Stimulated activated CD8-positive, alpha-beta memory T cell treated with anti-CD3 and anti-CD28 coated beads, Interleukin-4, amount 100 ng/mL, for 1 hour (primary cell): ENCODE measurements at places on chromosomes 2 and 18.

DNA sequence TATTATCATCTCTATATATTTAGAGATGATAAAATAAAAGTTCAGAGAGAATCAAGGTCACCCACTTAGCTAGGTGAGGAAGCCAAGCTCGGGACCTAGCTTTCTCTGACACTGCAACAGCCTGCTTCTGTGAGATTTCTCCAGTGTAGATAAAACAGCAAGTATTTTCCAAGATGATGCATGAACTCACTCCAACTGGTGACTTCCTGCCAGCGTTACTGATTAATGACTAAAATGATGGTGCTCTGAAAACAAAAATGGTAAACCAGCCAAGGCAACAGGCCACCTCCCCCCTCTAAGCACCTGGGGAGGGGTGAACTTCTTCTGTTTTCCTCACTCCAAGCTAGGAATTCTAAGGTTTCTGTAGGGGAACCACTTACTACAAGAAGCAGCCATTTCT, 510.2 kb upstream of the ID2 start:
- no peak for DNase-seq

DNA sequence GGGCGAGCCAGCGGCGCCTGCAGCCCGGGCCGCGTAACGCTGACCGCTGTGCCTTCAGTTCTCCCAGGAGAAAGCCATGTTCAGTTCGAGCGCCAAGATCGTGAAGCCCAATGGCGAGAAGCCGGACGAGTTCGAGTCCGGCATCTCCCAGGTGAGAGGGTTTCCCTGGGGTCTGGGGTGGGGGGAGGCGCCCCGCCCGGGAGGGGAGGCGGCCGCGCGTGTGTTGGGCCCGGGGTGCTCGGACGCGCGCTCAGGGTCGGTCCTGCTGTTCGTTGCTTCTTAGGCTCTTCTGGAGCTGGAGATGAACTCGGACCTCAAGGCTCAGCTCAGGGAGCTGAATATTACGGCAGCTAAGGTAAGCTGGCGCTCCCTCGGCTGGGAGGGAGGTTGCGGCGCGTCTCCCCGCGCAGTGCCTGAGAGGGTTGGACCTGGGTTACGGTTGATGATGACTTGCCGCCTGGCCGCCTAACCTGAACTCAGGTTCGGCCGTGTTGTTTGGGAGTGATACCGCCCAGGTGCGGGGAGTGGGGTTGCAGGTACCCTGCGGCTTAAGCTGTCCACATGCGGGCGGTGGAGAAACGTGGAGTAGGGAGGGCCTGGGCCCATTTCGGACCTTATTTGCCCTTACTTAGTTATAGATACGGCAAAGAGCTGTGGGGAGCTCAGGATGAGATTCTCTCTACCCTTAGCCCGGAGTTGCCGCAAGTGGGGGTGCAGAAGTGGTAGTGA, 638 bp downstream of the RPS7 start:
- peak; percentile 3 for DNase-seq

GRCh38 chr2:20571231-20571630, 79.7 kb downstream of the HS1BP3 start:
- no peak for DNase-seq

GRCh38 chr2:54859416-54859815, 136.0 kb downstream of the EML6 start:
- DNase-seq: no peak

- no peak for DNase-seq
These were observed 493.0 kb downstream of the PLCL1 start for GRCh38 chr2:198297350-198297749.

DNA sequence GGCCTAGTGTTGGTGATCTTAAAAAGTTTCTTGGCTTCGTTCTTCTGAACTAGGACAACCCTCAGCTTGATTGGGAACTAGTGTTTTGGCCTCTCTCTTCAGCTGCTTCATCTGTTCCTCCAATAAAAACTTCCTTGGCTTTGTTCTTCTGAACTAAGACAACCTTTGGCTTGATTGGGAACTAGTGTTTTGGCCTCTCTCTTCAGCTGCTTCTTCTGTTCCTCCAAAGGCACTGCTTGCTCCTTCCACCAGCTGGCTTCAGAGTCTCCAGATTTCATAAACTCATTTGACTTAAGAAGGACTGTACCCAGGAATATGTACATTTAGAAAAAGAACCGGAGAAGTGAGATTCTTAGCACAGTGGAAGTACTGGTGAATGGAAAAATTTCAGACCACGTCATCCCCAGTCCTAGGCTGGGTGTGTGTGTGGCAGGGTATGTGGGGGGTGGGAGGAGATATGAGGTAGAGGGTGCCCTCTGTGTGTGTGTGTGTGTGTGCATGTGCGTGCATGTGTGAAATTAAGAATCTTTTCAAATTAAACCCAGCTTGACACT, 20.4 kb downstream of the IL1R2 start:
- no peak for DNase-seq

DNA sequence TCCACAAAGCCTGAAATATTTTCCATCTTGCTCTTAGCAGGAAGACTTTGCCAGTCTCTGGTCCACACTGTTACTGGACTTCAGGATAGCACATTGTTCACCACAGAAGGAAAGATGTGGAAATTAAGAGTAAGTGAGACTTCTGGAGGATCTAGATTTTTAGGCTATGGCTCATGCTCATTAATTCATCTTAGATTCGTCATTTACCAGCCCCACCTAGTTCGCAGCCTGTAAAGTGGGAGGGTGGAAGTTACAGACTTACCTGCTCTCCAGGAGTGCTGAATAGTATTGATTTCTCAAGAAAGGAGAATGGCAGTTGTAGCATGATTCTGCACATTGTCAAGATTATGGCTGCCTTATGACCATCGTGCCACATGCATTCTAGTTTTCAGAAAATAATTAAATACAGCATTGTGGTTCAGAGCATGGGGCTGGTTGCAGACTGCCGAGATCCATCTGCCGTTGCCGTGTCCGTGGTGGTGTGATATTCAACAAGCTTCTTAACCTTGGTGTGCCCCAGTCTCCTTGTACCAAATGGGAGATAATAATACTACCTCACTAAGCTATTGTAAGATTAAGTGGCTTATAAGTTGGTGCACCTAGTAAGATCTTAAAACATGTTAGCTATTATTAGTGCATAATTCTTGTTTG, 56.8 kb downstream of the RNF144A start:
- no peak for DNase-seq

GRCh38 chr2:198327526-198327925, 523.1 kb downstream of the PLCL1 start:
- DNase-seq: no peak

GRCh38 chr2:178391701-178392100, 59.3 kb downstream of the PRKRA start:
- no peak for DNase-seq

GRCh38 chr2:150234787-150235446, 252.6 kb downstream of the RND3 start:
- no peak for DNase-seq

DNA sequence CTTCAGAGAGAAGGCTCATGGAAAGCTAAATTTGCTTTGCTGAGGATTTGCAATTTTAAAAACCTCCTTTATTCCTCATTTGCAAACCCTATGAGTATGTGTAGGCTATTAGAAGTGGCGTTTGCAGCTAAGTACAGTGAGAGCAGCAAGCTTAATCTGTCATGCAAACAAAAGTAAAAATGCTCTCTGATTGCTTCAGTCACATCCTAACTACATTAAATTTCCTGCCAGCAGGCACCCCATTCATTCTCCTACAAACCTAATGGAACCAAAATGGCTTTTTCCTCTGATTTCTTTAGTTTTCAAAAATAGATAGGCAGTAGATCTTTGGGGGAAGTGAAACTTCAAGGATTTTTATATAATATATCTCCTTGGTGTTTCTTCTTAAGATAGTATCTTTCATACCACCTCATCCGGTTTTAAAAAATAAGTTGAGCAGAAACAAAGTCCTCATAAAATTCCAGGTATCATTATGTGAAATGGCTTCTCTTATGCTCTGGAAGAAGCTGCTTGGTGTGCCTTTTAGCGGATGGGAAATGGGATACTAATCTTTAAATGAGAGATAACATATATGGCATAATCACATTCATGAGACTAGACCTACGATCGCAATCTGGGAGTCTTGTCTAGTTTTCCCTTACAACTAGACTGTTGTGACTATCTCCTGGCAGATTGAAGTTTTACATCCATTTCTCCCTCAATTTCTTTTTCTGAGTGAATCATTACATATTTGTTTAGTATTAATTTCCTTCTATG, 49.1 kb downstream of the CLIP4 start:
- no peak for DNase-seq

GRCh38 chr2:56009758-56010458, 86.3 kb upstream of the EFEMP1 start:
- no peak for DNase-seq

DNA sequence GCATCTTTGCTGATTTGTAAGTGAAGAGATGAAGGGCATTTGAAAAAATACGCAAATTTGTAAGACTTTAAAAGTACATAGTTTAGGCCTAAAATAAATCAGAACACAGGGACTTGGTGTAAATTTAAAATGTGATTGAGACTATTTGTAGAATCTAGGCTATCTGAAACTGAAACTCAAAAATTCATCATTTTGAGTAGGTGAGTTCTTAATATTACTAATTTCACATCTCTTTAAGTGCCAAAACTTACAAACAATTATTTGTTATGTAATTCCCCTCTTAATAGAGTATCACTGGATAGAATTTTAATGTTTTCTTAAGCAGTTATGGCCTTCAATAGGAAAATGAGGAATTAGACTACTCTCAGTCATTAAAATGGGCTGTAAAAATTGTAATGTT, 14.0 kb upstream of the HRH4 start:
- no peak for DNase-seq

DNA sequence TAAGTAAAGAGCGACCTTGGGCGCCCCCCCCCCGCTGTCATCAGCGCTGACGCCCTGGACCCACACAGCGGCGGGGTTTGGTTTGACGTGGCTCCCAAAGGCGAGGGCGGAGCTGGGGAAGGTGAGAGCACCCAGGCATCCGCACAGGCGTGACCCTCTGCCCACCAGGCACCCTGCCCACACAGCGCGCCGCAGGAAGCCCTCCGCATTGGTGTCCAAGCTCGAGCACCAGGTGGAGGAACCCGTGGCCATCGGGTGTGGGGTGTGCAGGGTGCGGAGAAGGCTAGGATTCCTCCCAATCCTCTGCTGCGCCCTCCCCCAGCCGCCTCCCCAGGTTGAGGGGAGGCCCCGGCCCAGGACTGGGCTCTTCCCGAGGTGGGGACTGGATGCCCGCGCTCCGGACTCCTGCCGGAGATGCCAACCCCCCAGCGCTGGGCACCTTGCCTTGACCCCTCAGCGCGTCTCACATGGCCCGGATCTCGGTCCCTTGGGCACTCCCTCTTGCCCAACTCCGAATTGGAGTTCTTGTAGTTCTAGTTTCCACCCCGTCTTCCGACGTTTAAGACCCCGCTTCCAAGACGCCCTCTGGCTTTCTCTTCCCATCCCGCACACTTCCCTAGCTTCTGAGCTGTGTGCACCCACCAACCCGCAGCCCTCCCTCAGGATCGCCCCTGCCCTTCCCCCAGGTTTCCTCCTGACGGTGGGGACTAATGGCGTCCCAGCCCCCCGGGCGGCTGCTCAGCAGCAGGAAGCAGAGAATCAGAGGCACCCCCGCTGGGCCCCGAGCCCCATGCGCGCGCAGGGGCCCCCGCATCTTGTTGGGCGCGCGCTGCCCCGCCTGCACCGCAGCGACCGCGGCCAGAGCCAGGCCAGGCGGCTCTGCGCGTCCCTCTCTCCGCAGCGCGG, 25.9 kb upstream of the RESP18 start:
- DNase-seq: no peak

GRCh38 chr2:133602538-133602937, 34.3 kb upstream of the NCKAP5 start:
- no peak for DNase-seq

- no peak for DNase-seq
These were observed 9.1 kb upstream of the CLK1 start for GRCh38 chr2:200873560-200873959.
